ENCODE measurements at places on chromosomes 16 and 17.
A peak's percentile ranks its signal among the peaks of the same experiment; 100 is the strongest.

- no peak for DNase-seq
Measured at GRCh38 chr16:31020536-31020935, 10.1 kb upstream of the STX1B start.

GRCh38 chr16:81385031-81385756 is 59.4 kb upstream of the CMIP start:
- DNase-seq, result no peak

GRCh38 chr16:26281381-26282110 is 589.8 kb downstream of the HS3ST4 start:
- DNase-seq, result no peak

GRCh38 chr16:1188432-1189189 is 35.7 kb downstream of the CACNA1H start:
- peak; percentile 30 for DNase-seq

- no peak for DNase-seq
Measured at GRCh38 chr16:30888856-30889499, 4.9 kb downstream of the BCL7C start.

DNA sequence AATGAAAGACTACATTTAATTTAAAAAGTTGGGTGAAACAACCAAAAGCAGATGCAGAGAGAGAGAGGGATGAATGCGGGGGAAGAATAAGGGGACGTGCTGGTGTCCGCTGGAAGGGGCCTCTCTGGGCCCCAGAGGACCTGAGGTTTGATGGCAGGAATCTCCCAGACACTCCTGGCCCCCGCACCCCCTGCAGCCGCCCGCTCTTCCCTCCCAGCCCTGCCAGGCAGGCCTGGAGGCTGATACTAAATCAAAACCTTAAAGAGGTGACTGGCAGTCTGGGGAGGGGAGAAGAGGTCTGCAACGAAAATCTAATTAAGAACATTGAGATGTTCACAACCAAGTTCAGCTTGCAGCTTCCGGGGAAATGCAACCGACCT is 2.4 kb downstream of the FOXL1 start:
- no peak for DNase-seq

GRCh38 chr17:75908201-75908600 is 3.5 kb upstream of the MRPL38 start:
- peak; percentile 57 for DNase-seq

DNA sequence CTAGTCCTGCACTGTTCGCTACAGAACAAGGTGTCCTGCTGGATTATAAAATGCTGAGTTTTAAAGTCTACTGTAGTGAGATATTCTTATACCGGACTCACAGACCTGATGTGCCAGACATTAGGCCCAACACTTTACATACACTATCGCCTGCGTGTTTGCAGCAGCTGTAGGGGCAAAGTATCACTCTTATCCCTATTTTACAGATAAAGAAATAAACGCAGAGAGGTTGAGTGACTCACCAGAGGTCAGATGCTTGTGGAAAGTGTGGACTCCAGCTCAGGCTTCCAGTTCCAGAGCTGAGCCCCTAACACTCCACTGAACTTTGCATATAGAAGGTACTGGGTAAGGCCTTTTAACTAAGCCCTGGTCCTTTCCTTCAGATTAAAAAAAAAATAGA is 47.4 kb downstream of the PLXDC1 start:
- no peak for DNase-seq
